ENCODE measurements at places on chromosomes 16 and 17.

DNA sequence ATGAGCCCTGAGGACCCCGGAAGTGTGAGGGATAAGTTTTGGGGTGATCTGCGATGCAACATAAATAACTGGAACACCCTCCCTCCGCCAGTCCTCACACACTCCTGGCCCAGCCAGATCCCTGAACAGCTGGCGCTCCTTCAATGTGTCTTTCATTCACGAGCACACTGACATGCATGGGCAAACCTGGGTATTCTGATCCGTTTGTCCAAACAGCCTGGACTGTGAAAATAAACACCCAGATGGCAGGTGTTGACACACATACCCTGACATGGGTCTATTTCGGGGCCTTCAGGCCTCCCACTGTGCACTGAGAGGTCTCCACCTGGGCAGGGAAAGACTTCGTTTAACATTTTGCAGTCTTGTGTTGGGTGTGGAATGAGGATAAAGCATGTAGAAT is 3.0 kb upstream of the CPNE2 start:
- no peak for DNase-seq

DNA sequence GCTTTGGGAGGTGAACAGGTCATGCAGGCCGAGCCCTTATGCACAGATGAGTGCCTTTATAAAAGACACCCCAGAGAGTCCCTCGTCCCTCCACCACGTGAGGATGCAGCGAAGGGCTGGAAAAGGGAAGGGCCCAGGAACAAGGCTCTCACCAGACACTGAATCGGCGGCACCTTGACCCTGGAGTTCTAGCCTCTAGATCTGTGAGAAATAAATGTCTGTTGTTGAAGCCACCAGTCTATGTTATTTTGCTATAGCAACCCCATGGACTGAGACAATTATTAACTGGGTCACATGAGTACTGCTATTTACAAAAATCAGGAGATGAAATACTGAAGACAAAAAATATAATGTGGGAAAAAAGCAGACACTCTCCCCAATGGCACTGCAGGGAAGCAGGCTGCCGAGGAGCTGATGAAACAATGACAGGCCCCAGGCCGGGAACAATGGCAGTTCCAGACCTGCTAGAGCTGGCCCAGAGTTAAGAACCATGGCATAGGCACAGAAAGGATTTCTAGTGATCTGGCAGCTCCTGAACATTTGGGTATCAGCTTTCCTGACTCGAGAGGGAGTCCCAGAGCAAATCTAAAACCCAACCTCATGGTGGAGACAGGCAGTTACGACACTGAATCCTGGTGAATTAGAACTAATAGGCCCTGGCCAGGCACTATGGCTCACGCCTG is 17.8 kb upstream of the GGA2 start:
- DNase-seq: no peak

GRCh38 chr16:49292413-49292812 is 10.8 kb upstream of the CBLN1 start:
- DNase-seq: no peak

- no peak for DNase-seq
These were observed 40.4 kb downstream of the TNFRSF13B start for GRCh38 chr17:16931318-16932060.

- DNase-seq: no peak
These were observed 38.7 kb downstream of the NLRC5 start for GRCh38 chr16:57028086-57028485.

DNA sequence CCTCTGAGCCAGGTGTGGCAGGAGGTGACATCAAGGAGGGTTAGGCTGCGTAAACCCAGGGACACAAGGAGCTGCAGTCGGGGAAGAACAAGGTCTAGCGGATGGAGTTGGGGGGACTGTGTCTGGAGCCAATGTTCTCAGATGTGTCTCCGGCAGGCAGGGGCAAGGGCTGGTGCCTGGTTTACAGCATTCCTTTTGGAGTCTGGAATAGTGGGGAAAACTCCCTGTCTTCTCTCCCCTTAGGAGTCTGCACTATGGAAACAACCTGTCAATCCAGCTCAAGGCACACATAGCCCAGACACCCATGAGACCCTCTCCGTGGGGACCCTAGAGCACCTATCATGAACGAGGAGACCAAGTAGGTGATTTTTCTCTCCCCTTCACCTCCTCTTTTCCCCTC is 27.5 kb downstream of the NLRC5 start:
- DNase-seq: no peak

GRCh38 chr17:18932360-18933055 is 19.5 kb upstream of the SLC5A10 start:
- DNase-seq: no peak

GRCh38 chr17:54789101-54789880 is 111.4 kb upstream of the TOM1L1 start:
- no peak for DNase-seq

GRCh38 chr17:30565073-30565935 is 88.1 kb downstream of the GOSR1 start:
- no peak for DNase-seq

DNA sequence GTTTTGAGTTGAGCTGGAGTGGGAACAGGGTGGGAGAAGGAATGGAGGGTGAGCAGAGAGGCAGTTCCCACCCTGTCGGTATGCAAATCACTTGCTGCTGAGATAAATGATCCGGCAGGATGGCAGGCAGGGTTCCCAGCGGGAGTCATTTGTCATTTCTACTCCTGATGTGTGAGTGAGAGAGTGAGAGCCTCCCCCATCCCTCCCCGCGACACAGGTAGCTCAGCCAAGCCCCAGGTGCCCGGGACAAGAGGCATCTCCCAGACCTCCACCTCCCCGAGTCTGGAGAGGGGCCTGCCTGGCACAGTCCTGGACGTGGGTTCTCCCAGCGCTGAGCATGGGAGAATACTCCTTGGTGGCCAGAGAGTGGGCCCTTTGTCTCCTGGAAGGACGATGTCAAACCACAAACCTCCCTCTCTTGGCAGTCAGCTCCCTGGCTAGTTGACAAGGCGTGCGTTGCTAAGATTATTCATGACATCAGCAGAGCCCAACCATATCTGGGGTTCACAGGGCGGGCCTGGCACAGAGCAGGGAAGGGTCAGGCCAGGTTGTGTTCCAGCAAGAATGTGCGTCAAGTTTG is 33.7 kb upstream of the TNRC6C start:
- DNase-seq: no peak

DNA sequence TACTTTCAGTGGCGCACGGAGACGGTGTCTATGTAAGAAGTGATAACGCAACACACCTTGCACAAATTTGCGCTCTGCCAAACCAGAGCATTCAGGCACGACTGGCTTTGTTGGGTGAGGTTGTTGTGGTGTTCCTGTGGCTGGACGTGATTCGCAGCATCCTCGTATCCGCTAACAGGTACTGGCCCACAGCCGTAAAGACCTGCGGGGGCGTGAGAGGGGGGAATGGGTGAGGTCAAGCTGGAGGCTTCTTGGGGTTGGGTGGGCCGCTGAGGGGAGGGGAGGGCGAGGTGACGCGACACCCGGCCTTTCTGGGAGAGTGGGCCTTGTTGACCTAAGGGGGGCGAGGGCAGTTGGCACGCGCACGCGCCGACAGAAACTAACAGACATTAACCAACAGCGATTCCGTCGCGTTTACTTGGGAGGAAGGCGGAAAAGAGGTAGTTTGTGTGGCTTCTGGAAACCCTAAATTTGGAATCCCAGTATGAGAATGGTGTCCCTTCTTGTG is 510.9 kb downstream of the KCNJ18 start:
- DNase-seq: no peak

GRCh38 chr16:57191056-57191571 is 5.0 kb downstream of the RSPRY1 start:
- DNase-seq: no peak

- no peak for DNase-seq
These were observed 349.2 kb upstream of the HSBP1 start for GRCh38 chr16:83458612-83459011.

DNA sequence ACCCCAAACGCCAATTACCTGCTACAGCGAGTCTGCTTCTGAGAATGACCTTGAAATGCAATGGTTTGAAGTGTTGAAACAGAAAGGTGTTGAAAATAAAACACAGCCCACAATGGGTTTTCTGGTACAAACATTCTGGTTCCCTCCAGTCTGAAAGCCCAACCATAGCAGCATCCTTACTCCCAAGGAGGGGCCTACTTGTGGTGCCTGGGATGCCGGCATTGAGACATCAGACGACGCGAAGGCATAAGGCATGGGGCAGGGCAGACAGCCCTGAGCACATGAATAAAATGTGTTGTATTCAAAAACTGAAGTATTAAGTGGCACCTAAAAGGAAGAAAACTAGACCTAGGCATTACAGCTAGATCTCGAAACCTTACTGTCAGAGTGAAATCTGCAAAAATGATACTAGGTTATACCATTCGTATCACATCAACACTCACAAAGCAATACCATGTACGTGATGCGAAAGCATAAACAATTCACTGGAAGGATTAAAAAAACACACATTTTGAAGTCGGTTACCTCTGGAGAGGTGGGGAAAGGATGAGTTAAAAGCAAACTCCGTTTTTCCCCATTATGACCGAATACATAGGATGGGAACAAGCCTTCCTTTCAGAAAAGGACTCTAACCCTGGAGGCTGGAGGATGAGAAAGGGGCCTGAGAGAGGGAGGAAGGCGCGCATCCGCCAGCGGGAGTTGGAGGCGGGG is 702 bp downstream of the NUDT21 start:
- no peak for DNase-seq

- DNase-seq: no peak
These were observed 58.2 kb downstream of the CNTNAP4 start for GRCh38 chr16:76335180-76335974.

DNA sequence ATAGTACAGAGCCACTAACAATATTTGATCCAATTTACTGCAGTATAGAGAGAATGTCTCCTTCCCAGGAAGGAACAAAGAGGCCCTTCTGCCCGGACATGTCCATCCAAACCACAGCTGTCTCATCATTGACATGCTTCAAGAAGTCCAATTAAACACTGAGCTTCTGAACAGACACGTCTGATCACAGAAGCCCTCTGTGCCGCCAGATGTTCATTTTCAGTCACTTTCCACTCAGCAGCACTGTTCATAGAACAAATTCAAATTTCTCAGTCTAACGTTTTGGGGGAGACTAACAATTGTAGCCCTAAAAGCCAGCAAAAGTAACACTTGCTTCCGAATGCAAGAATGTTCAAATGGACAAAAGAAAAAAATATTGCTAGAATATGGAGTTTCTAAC is 15.3 kb downstream of the ZC3H7A start:
- DNase-seq: no peak

GRCh38 chr17:19404264-19404663 is 6.8 kb upstream of the RNF112 start:
- DNase-seq: no peak

DNA sequence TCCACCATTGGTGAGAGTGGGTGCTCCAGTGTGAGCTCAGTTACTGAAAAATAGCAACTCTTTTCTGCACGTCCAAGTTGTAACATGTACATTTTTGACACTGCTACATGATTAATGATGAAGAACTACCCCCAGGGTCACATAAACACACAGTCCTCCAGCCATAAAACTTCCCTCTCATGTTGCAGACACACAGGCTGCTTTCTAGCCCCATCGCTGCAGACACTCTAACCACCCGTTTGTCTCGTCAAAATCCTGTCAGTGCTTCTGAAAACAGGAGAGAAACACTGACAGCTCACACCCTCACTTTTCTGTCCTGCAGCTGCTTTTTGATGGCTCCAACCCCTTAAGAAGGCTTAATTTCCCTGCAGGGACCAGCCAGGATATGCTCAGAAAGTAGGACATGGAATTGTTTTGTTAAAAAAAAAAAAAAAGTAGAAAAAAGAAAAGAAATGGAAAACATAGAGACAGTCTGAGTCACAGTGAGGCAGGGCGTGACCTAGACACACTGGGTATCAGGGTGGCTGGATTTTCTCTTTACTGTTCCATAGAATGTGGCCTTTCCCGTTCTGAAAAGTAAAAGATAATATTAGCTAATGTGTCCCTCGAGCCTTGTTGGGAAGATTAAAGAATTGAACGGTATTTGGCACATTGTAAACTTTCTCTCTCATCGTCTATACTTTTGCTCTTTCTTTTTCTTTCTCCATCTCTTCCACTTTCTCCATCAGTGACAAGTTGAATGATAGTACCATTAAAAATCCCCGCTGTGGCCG is 20.7 kb upstream of the CCL5 start:
- DNase-seq: no peak

DNA sequence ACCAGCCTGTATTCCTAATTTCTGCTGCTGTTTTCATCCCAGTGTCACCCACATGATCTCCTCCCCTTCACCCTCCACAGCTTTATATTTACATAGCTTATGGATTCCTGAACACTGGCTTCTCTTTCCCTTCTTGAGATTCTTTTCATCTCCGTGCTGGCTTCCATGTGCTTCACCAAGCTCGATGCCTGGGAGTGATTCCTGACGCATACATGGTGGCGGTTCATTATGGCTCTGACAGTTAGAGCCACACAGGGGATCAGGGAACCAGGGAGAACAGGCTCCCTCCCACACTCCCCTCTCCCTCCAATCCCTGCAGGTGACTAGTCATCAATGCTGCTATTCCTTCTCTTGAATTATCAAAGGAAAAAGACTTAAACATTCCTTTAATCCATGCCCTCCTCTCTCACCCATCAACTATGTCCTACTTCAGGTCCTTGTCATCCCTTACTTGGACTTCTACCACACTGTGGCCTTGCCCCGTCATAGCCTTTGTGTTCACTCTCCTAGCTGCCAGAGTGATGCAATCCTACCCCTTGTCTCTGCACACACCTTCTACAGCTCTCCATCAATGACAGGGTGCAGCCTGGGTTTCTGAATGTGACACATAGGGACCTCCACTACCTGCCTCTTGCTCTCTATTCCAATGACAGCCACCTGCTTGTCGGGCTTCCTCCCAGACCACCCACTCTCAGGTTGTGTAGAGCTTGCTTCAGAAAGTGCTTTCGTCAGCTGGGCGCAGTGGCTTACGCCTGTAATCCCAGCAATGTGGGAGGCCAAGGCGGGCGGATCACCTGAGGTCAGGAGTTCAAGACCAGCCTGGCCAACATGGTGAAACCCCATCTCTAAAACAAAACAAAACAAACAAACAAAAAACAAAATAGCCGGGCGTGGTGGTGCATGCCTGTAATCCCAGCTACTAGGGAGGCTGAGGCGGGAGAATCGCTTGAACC is 43.6 kb downstream of the MYH13 start:
- DNase-seq: no peak

DNA sequence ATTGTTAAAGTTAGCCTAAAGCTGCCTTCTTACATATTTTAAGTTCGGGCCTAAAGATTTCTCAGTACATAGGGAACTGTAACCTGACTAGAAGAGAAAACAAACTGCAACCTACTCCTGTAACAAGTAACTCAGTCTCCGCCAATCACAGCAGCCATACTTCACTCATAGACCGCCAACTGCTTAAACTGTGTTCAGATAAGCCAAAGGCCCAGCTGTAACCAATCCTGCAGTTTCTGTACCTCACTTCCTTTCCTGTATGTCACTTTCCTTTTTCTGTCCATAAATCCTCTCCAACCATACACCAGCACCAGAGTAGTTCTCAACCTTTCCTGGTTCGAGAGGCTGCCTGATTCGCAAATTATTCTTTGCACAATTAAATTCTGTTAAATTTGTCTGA is 41.5 kb downstream of the GLG1 start:
- DNase-seq: no peak

DNA sequence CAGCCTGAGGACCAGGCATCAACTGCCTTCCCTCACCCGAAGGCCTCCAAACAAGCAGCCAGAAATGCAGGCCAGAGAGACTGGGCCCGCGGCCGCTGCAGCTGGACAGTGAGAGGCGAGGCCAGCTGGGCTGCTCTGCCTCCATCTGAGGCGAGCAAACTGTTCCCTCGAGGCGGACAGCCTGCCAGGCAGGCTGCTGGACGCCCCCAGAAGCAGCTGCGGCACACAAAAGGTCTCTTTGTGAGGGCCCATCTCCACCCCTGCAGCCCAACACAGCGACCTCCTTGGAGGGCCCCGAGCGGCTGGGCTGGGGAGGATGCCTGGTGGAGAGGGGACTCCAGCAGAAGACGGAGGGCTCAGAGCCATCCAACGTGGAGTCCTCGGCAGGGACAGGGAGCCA is 4.7 kb downstream of the CORO7 start:
- DNase-seq: no peak

Measured in LoVo (cell line).